ENCODE measurements at places on chromosomes 5 and 9.

DNA sequence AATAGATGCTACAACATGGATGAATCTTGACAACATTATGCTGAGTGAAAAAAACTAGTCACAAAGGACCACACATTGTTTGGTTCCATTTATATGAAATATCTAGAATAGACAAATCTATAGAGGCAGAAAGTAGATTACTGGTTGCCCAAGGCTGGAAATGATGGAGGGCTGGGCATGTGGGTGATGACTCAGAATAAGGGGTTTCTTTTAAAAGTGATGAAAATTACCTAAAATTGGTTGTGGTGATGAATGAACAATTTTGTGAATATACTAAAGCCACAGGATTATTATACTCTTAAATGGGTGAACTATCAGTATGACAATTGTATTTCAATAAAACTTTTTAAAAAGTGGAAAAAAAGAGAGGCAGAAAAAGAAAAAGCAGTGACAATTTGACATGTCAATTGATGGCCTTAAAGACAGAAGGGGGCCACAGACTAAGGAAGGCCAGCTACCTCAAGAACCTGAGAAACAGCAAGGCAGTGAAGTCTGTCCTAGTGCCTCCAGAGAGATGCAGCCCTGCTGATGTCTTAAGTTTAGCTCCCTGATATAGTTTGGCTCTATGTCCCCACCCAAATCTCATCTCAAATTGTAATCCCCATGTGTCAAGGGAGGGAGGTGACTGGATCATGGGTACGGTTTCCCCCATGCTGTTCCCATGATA, 182.7 kb downstream of the PIK3R1 start:
- no peak for DNase-seq
- no peaks in the 10 kb centered on the region for H3K4me1 ChIP-seq
- H3K27ac ChIP-seq, result no peak overlapping the region
- no peak overlapping the region for H3K4me3 ChIP-seq

DNA sequence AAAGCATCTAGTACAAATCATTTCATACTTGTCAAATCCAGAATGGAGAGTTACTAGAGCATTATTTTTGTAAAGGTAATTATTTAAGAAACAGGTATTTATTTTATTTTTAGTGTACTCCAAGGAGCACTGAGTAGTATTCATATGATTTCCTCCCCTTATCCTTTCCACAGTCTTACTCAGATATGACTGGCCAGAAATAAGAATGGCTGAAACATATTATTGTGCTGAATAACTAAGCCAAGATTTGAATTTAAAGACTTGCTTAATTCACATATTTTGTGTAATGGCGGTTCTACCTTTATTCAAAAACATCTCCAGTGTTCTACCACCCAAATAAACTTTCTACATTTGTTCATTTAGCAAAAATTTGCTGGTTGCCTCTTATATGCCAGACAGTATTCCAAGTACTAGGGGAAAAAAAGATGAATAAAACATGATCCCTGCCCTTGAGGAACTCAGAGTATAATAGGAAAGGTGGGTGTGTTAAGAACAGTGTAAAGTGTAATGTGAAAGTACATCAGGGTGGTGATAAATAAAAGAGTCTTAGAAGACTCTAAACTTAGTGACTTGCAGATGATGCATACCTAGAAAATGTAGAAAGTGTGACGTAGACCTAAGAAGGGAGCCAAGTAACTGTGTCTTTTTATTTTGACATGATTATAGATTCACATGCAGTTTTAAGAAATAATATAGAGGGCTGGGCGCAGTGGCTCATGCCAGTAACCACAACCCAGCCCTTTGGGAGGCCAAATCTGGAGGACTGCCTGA, 110.4 kb upstream of the GRHPR start:
- no peak overlapping the region for H3K4me3 ChIP-seq
- H3K27me3 ChIP-seq, result no peaks in the 10 kb centered on the region
- DNase-seq, result no peak

- no peaks in the 10 kb centered on the region for H3K36me3 ChIP-seq
- no peaks in the 10 kb centered on the region for H3K27me3 ChIP-seq
- no peak for DNase-seq
- H3K4me1 ChIP-seq, result no peaks in the 10 kb centered on the region
- H3K4me3 ChIP-seq, result no peak overlapping the region
- no peak overlapping the region for H3K27ac ChIP-seq
Measured at GRCh38 chr9:24007185-24007584, 181.1 kb upstream of the ELAVL2 start.

DNA sequence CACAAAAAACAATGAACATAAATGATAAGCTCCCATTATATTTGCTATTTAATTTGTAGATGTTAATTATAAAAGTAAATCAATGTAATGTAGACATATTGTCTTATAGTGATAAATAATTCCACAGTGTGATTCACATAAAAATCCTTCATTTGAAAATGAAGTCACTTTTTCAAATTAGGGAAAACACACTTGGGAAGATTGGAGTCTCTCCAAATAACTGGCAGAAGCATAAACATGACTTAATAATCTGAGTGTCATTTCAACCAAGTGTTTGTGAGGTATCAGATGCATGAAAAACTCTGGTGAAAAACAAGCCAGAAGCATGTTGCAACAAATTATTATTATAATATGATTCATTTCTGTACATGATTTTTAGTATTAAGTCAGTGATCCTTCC, 102.2 kb downstream of the CETN3 start:
- DNase-seq, result no peak
- H3K4me1 ChIP-seq, result no peaks in the 10 kb centered on the region

GRCh38 chr9:79362100-79363081, 209.4 kb upstream of the TLE4 start:
- no peak for DNase-seq
- H3K4me3 ChIP-seq, result no peak overlapping the region
- H3K27me3 ChIP-seq, result no peaks in the 10 kb centered on the region
- H3K4me1 ChIP-seq, result no peaks in the 10 kb centered on the region

DNA sequence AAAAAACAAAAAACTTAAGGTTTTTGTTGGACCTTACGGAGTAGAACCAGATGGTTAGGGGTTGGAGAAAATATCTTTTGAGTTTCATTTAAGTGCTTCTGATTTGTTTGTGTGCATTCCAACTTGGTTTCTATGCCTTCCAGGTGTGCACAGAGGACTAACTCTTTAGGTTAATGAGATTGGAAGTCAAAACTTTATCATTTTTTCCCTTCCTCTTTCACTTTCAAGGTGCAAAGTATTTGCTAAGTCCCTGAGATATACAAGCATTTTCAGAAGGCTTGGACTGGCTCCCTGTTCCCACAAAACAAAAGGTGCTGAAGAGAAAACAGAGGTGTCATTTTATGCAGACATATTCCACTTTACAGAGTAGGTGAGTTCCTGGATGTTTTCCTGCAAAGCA, 30.3 kb upstream of the CER1 start:
- no peak for DNase-seq
- H3K4me3 ChIP-seq, result no peak overlapping the region
- H3K4me1 ChIP-seq, result no peaks in the 10 kb centered on the region
- H3K36me3 ChIP-seq, result no peaks in the 10 kb centered on the region

- H3K27me3 ChIP-seq, result no peaks in the 10 kb centered on the region
- H3K4me1 ChIP-seq, result no peaks in the 10 kb centered on the region
Measured at GRCh38 chr5:29853711-29854220, 1339.7 kb upstream of the CDH6 start.

DNA sequence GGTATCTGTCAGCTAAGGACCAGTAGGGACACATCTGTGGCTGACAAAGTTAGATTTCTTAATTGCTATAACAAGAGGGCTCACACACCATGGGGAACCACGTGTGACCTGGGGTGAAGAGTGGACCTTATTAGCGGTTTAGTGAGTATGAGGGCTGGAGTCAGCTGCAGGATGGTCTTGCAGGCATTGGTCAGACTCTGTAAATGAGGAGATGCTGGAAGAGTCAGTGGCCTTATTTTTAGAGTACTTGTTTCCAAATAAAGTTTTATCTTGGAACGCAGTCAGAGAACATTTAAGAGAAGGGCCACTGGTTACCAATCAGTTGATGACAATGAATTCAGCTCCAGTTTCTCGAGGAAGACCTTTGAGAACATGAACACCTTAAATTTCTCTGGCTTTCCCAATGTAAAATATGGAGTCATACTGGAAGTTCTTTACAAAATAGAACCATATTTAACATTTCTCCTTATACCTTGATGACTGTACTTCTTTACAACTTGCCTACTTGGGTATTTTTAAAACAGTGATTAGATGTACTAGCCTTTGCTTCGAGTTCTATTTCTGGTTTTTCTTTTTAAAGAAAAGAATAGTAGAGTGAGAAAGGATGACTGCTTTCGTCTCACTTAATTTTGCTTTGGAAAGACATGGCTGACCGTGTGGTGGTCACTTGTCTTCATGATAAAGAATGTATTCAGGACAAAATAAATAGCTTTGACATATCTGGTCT, 185.9 kb upstream of the S1PR3 start:
- no peaks in the 10 kb centered on the region for H3K27me3 ChIP-seq
- DNase-seq, result no peak

- no peaks in the 10 kb centered on the region for H3K36me3 ChIP-seq
- H3K27ac ChIP-seq, result no peak overlapping the region
- no peaks in the 10 kb centered on the region for H3K4me1 ChIP-seq
- no peak overlapping the region for H3K4me3 ChIP-seq
- DNase-seq, result no peak
Measured at GRCh38 chr5:180202939-180203573, 6.0 kb downstream of the RASGEF1C start.

- H3K27me3 ChIP-seq, result no peaks in the 10 kb centered on the region
- no peak for DNase-seq
- H3K36me3 ChIP-seq, result no peaks in the 10 kb centered on the region
Measured at GRCh38 chr5:151087486-151087885, 6.7 kb upstream of the TNIP1 start.

DNA sequence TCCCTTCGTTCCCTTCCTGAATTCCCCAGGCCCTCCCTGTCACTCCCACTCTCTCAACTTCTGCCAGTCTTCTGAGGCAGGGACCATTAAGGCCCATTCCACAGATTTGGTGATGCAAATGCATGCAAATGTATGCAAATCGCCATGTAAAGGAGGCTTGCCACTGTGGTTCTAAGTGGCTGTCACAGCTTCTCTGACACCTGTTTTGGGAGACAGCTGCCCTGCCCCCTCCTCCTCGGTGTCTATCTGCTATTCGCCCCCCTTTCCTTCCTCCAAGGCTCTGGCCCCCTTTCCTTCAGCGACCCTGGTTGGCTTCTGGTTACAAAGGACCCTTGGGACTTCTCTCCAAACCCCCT, 10.5 kb upstream of the ARAP3 start:
- no peak overlapping the region for H3K27ac ChIP-seq
- no peaks in the 10 kb centered on the region for H3K36me3 ChIP-seq
- H3K27me3 ChIP-seq, result no peaks in the 10 kb centered on the region
